ENCODE measurements at places on chromosomes 1 and 21. TPM values are rescaled to one million over a fixed set of nuclear protein-coding genes. Genes with fewer than 3 reads are reported as not detected.

GRCh38 chr1:224867715-224868114, 61.8 kb upstream of the DNAH14 start:
- DNase-seq = no peak

The ZBED6 gene
- total RNA-seq = 13.0 TPM

DNA sequence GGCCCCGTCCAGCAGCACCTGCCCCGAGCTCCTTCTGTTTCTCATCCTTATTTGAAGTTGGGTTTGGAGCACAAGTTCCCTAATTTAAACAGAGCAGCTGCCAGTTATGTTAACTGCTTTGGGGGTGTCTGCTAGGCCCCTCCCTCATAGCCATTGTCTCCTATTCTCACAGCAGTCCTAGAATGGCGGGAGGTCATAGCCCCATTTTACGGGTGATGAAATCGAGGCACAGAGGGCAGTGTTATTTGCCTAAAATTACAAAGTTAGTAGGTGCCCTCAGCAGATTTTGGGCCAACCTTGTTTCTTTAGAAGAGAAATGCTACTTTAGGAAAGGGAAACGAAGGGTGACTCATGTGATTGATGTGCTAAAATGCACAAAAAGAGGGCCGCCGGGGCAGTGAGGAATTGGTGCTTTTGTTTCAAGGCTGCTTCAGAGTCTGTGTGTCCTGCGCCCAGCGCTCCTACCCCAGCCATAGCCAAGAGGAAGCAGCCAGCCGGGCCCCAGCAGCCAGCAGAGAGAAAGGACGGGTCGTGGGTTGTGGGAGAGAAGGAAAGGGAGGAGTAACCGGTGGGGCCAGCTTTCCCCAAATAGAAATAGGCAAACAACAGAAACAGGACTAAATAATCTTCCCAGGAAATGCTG, 13.0 kb downstream of the VANGL1 start:
- no peak for DNase-seq

DNA sequence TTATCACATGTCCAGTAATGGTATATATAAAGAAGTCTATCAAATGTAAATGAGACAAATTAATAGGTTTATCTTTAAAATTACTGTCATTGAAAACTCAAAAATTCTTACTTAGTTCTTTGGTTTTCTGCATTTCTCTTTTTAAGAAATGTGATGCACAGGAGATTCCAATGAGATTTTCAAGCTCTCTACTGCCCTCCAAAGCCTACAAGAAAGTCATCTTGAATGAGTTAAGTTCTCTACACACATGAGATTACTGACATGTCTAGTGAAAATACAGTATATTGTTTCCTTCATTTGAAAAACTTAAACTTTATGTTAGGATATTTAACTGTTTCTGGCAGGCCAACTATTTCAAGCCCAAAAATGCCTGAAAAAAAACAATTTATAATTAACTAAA, 68.8 kb downstream of the ITGB3BP start:
- DNase-seq = no peak

The SLC26A9 gene
- total RNA-seq = 25.4 TPM

DNA sequence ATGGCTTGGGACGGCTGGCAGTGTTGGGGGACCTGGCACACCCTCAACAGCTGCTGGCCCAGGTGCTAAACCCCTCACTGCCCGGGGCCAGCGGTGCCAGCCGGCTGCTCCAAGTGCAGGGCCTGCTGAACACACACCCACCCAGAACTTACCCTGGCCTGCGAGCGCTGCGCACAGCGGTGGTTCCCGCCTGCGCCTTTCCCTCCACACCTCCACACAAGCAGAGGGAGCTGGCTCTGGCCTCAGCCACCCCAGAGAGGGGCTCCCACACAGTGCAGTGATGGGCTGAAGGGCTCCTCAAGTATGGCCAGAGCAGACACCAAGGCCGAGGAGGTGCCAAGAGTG, 67.9 kb downstream of the FMO4 start:
- no peak for DNase-seq

- no peak for DNase-seq
These were observed 3.1 kb upstream of the NCF2 start for GRCh38 chr1:183593356-183593755.

DNA sequence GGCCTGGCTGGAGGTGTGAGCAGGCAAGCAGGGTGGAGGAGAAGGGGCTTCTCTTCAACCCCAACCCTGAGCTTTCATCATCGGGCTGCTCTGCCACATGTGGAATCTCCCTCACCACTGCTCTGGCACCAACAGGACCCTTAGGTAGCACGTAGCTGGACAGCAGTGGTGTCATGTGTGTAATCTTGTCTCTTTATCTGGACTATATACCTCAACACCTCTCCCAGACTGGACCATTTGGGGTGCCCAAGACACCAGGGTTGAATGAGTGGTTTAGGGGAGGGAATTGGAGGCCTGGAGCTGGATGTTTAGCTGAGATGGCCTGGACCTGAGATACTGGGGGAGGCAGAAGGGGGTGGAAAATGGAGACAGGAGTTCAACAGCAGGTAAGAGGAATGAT, 63.0 kb downstream of the UBE2T start:
- DNase-seq = no peak

The HSF2BP gene
- not detected for total RNA-seq

GRCh38 chr1:970242-970972, 4.1 kb downstream of the PLEKHN1 start:
- DNase-seq = no peak

GRCh38 chr1:208054911-208055379, 144.0 kb upstream of the CD34 start:
- no peak for DNase-seq

- no peak for DNase-seq
These were observed 132.8 kb downstream of the PTPRC start for GRCh38 chr1:198771563-198772153.

Measured in Right ventricle myocardium inferior (tissue), 1 donor.